Fibroblast of mammary gland (primary cell): ENCODE measurements at places on chromosomes 12 and 14.

GRCh38 chr14:93683226-93683625 lies 105.1 kb downstream of the PRIMA1 start:
- peak; percentile 22 for DNase-seq

GRCh38 chr14:54722791-54723432 lies 156.0 kb downstream of the SAMD4A start:
- peak; percentile 41 for DNase-seq

DNA sequence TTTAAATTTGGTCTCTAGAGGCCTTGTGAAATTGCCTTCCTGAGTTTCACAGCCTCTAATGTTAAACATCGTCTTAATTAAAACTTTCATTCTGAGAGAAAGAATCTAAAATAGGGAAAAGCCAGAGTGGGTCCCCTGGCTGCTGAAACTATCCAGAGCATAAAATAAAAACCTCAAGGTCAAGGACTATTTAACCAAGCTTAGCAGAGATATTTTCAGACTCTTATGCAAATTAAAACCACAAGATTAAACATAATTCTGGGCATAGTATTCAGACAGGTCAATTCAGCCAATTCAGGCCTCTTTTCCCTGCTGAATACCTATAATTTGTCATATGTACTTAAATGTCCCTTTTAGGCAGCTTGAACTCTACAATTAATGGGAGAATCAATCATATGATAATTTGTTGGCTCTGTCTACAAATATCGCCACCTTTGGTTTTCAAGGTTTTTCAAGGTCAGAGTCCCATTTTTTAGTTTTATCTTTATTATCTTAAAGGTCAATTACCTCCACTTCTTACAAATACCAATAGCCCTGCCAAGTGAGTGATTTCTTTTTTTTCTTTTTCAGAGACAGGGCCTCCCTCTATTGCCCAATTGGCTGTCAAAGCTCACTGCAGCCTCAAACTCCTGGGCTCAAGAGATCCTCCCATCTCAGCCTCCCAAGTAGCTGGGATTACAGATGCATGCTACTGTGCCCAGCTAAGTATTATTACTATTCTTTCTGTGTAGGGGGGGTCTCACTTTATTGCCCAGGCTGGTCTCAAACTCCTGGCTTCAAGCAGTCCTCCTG lies 257.1 kb downstream of the PHLDA1 start:
- DNase-seq: no peak

DNA sequence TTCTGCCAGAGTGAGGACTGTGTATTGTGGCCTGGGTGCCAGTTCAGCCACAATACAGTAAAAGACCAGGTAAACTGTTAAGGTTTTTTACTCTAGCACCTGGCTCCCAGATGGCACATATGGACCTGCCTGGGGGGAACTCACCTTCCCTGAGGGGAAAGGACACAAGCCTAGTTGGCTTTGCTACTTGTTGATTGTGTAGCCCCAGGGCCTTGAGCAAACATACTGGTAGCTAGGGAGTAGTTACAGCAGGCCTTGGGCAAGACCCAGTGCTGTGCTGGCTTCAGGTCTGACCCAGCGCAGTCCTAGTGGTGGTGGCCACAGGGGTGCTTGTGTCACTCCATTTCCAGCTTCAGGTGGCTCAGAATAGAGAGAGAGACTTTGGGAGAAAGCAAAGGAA lies 216.4 kb downstream of the KLHL28 start:
- no peak for DNase-seq
